HCEC 1CT (cell line): ENCODE measurements at places on chromosomes 5 and 9.

- DNase-seq = peak; percentile 37
These were observed 53.2 kb downstream of the FNBP1 start for GRCh38 chr9:129989740-129990139.

DNA sequence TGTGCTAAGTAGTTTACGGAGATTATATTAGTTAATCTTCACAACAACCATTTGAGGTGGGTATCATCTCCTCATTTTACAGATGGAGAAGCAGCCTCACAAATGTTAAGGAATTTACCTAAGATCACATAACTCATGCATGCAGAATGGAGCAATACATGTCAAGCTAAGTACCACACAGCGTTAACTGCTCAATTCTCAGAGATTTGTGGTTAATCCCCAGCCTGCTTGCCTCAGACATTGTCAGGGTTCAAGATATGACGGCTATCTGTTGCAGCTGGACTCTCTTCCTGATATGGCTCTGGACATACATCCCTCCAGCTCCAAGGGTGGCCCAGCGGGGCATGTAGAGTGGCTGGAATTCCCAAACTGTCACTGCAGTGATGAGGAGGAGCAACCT lies 7.3 kb upstream of the ZNF346 start:
- DNase-seq = no peak

GRCh38 chr5:72295539-72295938 lies 24.5 kb downstream of the MRPS27 start:
- DNase-seq = no peak

DNA sequence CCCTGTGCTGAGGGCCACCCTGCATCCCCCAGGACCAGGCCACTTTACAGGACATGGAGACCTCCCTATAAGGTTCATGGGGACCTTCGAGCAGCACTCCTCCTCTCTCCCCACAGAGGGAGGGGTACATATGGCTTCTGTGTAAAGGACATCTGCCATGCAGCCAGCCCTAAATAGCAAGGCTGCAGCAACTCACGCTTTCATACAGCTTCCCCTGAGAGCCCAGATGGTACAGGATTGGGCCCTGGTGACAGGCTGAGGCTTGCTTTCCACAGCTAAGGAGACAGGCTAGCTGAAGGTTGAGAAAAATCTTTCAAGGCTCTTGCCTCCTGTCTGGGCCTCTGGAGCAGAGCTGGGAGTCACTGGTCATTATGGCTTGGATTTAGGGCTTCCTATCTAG lies 147.0 kb upstream of the ZNF366 start:
- no peak for DNase-seq

- no peak for DNase-seq
These were observed 228.8 kb upstream of the ZNF462 start for GRCh38 chr9:106634183-106634582.

GRCh38 chr5:50445296-50445949 lies 4.3 kb upstream of the EMB start:
- DNase-seq = no peak

- no peak for DNase-seq
These were observed 57.1 kb upstream of the IZUMO3 start for GRCh38 chr9:24602693-24603352.
